ENCODE measurements at places on chromosomes 5 and 9. TPM values are rescaled to one million over a fixed set of nuclear protein-coding genes. Genes with fewer than 3 reads are reported as not detected.

CAST gene
- total RNA-seq: 142 TPM

TENT4A gene
- 23.4 TPM for total RNA-seq

POC5 gene
- total RNA-seq: 9.8 TPM

GAPT gene
- not detected for total RNA-seq

SNCB gene
- 1.2 TPM for total RNA-seq
